Activated naive CD4-positive, alpha-beta T cell treated with anti-CD3 and anti-CD28 coated beads, Interleukin-2, amount 50 U/mL, for 72 hours (primary cell): ENCODE measurements at places on chromosomes 16 and 17.
A peak's percentile ranks its signal among the peaks of the same experiment; 100 is the strongest.

GRCh38 chr17:69268543-69269014 is 40.0 kb upstream of the ABCA10 start:
- DNase-seq: no peak

DNA sequence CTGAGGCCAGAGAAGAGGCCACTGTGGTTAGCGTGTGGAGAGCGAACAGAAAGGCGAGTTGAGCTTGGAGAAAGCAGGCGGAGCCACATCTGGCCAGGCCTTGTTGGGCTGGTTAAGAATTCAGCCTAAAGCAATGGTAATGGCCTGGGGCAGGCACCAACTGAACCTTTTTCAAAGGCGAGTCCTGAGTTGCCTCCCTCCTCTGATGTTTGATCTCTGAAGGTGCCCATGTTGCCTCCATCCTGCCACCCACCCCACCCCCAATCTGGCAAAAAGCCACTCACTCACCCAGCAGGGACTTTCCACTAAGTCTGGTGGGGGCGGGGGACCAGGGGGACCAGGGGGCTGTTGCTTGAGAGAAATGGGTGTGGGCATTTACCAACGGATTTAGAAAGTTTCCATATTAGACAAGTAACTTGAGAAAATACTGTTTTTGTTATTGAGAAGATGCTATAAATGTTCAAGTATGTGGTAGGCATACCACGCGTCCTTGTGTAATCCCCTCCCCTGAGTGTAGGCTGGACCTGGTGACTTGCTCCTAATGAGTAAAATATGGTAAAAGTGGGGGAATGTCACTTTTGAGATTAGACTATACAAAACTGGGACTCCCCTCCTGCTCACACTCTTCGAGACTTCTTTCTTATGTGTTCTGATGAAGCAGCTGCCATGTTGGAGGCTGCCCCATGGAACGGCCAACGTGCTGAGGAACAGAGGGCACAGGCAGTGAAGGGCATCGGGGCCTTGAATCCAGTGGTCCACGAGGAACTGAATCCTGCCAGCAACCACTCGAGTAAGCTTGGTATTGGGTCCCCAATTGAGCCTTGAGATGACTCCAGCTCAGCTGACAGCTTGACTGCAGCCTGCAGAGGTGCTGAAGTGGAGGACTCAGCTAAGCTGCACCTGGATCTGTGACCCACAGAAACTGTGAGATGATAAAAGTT is 29.9 kb upstream of the TNS4 start:
- peak; percentile 75 for DNase-seq

DNA sequence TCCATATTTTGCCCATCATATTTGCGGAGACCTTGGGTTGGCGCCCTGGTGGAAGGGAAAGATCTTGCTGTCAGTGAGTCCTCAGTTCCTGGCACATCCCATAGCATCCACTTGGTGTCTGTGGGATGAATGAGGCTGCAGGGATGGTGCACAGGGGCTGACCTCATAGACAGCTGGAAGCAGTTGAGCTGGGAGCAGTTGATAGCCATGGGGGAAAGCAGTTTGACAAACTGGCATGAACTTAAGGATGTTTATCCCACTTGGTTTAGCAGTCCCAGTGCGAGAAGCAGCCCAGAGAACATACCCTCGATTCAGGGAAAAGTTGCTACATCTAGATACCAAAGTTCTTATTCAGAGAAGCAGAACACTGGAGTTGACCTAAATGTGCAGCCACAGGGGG is 80.7 kb downstream of the SNX29 start:
- no peak for DNase-seq

DNA sequence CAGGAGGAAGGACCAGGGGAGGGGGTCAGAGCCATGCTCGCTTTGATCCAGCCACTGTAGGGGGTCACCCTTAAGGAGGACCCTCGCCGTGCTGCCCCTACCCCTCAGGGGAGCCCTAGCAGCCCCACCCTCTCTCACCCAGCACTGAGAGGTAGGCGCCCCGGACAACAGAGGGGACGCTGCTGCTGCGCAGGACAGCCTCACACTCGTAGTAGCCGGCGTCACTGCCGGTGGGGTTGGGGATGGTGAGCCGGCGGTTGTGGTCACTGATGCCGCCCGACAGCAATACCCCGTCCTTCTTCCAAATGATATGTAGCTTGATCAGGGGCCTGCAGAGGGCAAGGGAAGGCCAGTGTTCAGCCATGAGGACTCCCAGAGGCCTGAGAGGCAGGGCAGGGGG is 126.0 kb upstream of the CDC42EP4 start:
- DNase-seq: no peak

DNA sequence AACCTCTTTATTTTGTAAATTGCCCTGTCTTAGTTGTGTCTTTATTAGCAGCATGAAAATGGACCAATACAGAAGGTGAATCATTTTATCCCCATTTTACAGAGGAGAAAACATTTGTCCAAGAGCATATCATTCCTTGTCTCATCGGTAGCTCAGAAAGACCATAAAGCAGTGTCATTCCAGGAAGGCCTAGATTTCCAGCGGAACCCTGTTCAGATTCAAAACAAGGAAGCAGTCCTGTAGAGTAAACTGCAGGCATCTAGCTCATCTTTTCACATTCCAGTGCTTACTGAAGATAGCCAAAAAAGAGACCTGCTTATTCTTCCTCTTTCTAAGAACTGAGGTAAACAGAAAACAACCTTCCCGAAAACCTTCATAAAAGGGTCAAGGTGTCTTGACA is 54.0 kb downstream of the PARN start:
- no peak for DNase-seq

DNA sequence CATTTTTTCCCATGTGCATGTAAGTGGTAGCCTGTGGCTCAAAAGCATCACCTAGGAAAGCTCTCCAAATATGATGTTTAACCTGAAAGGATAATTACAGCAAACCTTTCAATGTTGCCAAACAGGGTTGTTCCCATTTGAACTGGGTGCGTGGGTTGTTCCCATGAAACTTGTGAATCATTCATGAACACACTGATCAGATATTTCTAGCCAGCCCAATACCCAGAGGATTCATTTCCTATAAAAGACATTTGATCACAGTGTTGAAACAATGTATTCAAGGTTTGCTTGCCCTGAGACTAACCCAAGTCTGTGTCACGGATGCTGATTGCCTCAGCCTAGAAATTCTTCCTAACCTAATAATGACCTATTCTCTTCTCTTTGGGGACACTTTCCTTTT is 12.9 kb downstream of the KRT39 start:
- no peak for DNase-seq

DNA sequence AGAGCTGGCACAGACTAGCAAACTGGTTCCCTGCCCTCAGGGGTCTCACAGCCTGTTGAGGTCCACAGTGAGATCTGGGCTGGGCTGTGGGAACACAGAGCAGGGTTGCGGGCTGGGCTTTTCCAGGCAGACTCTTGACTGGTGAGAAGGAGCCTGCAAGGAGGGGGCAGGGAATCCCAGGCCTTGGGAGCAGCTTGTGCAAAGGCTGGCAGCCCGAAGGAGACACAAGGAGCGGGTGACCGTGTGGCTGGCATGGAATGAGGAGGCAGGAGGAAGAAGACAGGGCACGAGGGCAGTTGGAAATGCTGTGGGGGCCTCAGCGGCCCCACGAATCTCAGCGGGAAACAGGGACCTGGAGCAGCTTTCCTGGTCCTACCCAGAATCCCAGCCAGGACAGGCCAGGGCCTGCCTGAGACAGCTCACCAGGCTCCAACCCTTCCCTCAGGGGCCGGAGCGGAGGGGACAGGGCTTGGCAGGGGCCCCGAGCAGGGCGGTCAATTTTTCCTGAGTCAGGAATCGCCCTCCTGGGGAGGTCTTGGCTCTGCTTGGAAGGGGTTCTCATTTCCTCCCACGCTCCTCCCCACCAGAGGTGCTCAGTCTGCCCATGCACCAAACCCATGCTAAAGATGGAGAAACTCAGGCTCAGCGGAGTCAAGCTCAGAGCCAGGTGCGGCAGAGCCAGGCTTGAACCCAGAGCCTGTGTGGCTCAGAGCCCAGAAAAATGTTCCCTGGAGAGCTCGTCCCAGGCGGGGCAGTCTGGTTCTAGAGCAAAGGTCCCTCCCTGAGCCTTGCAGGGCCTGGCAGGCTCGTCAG is 9.2 kb upstream of the SNN start:
- DNase-seq: no peak

DNA sequence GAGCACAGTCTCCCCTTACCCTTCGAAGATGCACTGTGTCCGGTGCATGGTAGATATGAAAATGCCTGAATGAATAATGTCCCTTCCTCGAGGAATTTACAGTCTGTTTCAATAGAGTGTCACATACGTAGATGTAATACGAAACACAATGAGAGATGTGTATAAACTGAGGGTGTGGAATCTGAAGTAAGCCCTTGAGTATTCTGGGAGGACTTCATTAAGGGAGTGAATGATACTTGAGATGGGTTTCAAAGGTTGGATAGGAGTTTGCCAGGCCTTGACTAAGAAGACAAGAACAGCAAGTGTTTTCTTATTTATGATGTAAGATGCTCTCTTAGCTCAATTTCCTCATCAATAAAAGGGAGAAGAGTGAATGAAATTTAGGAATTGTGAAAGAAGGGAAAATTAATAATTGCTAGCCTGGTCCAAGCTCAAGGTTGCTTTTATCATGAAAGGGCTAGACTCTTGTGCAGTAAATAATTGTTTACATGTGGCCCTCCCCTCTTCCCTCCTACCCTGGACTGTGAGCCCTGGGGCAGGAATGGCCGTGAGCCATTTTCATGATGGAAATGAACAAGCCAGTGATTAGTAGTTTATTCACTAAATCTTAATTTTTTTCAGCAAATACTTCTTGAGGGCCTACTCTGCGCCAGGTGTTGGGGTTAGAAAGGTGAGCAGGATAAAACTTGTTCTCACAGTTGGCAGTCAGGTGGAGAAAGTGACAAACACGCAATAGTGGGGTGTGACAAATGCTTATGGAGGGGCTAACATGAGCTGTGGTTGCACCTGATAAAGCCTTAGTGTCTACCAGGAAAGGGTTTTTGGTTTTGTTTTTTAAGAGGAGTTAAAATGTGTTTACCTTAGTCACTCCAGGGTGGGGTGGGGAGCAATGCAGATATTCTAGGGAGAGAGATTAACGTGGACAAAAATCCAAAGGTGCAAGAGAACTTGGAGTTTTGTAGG is 1.6 kb downstream of the KIF22 start:
- no peak for DNase-seq

- no peak for DNase-seq
These were observed 76.6 kb upstream of the DHX40 start for GRCh38 chr17:59488805-59489204.

DNA sequence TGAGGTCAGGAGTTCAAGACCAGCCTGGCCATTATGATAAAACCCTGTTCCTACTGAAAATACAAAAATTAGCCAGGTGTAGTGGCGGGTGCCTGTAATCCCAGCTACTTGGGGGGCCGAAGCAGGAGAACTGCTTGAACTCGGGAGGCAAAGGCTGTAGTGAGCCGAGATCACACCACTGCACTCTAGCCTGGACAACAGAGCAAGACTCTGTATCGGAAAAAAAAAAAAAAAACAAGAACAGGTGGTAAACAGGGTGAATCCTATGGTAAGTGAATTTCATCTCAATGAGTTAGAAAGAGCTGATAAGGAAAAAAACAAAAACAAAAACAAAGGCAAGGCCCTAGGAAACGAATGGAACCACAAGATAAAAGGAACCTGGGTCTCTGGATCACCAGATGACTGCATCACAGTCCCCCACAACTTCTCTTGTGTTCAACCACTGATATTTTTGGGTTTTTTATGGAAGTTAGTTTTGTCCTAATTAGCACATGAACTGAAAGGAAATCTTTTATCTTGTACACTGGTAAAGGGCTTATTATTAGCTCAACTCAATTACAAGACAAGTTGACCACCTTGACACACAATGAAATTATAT is 21.0 kb downstream of the GLG1 start:
- DNase-seq: no peak

DNA sequence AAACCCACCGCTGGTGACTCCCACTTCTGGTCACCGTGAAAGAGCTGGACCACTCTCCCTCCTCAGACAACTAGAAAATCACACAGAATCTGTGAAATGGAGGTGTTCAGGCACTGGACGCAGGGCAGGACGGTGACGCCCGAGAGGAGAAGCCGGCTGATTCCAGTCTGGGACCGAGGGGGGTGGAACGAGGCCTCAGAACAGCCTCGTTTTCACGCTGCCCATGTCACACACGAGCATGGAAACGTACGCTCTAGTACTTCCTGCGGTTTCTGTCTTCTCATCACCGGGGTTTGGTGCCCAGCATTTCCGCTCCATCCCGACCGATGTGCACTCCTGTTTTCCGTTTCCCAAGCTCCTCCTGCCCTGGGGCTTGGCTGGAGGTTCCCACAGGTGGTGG is 101.8 kb upstream of the METRNL start:
- DNase-seq: no peak

- DNase-seq: no peak
These were observed 128.2 kb downstream of the ZNF778 start for GRCh38 chr16:89345642-89346150.

DNA sequence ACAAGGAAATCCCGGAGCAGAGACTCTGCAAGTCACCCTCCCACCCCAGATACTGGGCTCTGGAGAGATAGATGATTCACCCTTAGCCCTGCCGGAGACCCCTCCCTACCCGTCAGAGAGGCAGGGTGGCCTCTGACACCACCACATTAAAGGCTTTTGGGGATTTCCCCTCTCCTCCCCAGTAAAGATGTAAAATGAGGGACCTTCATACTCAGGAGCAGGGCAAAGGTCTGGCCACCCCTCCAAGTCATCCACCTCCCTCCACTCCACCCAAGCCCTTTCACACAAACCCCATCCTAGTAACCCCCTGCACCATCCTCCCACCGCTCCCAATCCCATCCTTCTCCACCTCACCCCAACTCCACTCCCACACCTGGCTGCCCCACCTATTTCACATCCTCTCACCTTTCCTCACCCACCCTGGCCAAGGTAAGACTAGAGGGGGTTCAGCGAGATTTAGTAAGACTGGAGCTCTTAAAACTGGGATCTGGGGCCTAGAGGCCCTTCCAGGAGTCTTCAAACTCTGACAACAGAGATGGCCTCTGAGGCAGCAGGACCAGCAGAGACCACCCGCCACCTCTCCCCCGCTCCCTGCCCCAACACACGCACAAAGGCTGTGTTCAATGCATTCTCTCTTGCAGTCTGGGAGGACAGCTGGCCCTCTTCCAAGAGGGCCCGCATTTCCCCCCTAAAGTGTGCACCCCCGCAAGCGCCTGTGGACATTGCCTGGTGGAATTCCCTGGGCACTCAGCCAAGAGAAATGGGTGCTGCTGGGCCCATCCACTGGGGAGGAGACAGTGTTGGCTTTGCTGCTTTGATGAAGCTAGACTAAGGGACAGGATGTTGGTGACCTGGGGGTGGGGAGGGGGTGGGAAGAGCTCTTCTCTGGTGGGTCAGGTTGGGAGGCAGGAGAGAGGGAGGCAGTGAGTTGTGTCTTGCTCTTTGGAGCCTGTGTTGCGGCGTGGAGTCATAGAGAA is 1.1 kb downstream of the ABAT start:
- peak; percentile 36 for DNase-seq

DNA sequence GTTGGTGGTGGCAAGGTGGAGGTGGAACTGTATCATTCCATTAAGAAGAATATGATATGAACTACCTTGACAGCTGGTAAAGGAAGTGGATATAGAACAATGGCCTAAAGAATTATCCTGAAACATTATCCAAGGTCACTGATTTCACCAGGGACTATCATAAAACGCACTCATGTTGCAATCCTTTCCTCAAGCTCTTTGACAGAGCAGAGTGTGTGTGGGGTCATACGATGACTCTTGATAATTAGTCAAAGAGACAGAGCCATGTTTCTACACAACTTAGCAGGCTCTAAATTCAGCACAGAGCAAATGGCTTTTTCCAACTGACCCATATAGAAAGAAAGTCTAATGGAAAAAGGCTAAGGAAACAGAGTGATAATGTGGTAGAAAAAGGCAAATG is 126.4 kb upstream of the ANKFN1 start:
- DNase-seq: no peak

- no peak for DNase-seq
These were observed 56.3 kb downstream of the ARHGAP27 start for GRCh38 chr17:45376171-45377005.

- DNase-seq: peak; percentile 62
These were observed 12.0 kb upstream of the MEOX1 start for GRCh38 chr17:43673516-43674323.
